Articular chondrocyte of knee joint (primary cell): ENCODE measurements at places on chromosomes 2 and 18. TPM values are rescaled to one million over a fixed set of nuclear protein-coding genes. Genes with fewer than 3 reads are reported as not detected.

LYG2 gene
- total RNA-seq: not detected in 2 replicates

FAHD2A gene
- total RNA-seq: 17.6 and 20.4 TPM in 2 replicates

LAMA3 gene
- 3.9 and 7.1 TPM in 2 replicates for total RNA-seq

EPB41L3 gene
- 39.6 and 41.9 TPM in 2 replicates for total RNA-seq

PSMA8 gene
- total RNA-seq: not detected in 2 replicates
